ENCODE measurements at places on chromosomes 4 and X.

- DNase-seq = no peak
Observed at GRCh38 chrX:418927-419729, 32.4 kb upstream of the PPP2R3B start.

DNA sequence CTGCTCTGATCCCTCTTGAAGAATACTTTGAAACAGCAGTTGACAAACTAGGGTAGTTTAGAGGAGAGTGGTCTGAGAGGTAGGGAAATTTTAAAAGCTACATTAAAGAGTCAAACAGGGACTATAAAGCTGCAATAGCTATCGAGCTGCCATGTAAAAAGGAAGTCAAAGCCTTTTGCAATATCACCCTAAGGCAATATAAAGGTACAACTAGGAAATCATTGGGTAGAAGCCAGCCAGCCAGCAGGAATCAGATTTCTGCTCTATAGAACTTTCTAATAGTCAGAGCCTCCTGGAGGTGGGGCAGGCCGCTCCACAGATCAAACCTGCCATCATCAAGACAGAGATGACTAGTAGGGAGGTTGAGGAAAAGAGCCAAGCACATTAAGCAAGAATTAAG lies 15.2 kb upstream of the PHOX2B start:
- DNase-seq = no peak

DNA sequence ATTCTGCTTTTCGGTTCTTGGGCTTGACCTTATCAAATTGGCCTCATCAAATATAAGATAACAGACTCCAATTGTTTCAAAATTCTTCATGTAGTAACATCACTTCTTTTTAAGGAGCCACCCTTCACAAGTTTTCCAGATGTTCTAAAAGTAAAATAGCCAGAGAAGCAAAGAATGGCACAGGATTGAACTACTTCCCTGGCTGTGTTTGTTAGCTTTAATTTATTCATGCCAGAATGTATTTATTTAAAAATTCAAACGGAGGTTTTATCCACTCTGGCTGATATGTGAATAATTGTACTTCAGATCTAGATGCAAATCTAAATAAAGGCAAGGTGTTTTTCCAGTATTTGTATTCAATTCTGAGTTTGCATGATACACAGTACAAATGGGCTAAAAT lies 581.3 kb upstream of the TENM3 start:
- DNase-seq = no peak

DNA sequence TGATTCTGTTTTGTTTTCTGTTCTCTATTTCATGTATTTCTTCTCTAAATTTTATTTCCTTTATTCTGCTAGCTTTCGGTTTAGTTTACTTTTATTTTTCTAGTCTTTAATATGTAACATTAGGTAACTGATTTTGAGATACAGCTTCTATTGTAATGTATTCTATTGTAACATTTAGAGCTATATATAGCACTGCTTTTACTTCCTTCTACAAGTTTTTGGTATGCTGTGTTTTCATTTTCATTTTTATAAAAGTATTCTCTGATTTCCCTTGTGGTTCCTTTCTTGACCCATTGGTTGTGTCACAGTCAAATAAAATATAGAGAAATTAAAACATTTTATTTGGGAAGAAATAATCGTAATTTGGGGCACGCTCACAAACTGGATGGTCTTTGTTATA lies 13.9 kb upstream of the CT47A1 start:
- no peak for DNase-seq

DNA sequence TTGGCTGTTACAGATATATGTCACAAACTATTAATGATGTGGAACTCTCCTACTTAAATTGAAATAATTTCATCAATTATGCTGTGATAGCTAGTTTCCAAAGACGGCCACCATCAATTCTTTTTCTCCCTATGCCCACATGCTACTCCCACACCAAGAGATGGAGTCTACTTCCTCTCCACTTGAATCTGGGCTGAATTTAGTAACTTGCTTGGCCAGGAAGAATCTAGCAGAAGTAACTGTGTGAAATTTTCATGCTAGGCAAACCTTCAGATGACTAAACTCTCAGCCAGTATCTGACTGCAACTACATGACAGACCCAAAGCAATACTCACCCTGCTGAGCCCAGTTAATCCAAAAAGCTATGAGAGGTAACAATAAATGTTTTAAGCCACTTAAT lies 3.2 kb downstream of the SEPSECS start:
- no peak for DNase-seq

GRCh38 chrX:138889149-138889548 lies 177.6 kb upstream of the FGF13 start:
- no peak for DNase-seq

DNA sequence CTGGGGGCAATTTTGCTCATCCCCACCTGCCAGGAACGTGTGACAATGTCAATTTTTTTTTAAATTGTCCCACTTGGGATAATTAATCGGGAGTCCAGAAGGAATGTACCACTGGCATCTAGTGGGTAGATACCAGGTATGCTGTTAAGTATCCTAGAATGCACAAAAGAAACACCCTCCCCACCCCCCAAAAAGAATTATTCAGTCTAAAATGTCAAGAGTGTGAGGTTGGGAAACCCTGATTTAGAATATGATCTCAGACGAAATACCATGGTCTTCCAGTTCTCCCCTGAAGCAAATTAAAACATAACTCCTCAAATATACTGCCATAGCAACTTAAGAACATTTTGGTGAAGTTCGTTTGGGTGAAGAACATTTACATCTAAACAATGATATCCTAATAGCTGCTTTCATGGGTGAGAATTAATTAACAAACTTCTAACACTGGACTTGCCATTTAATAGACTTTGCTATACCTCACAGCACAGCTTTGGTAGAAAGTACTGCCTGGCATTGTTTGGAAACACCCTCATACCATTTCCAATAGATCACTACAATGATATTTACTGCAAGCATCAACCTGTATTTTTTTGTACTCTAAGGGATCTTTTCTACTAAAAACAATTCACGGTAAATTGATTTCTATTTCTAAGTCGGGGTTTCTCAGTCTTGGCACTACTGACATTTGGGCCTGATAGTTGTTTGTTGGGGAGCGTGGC lies 36.5 kb downstream of the SH3RF1 start:
- no peak for DNase-seq

GRCh38 chr4:112973750-112974251 lies 75.7 kb upstream of the ANK2 start:
- no peak for DNase-seq

GRCh38 chrX:119343856-119344255 lies 55.3 kb upstream of the SLC25A43 start:
- DNase-seq = no peak

- DNase-seq = no peak
Observed at GRCh38 chrX:141732031-141732430, 33.5 kb upstream of the SPANXD start.

DNA sequence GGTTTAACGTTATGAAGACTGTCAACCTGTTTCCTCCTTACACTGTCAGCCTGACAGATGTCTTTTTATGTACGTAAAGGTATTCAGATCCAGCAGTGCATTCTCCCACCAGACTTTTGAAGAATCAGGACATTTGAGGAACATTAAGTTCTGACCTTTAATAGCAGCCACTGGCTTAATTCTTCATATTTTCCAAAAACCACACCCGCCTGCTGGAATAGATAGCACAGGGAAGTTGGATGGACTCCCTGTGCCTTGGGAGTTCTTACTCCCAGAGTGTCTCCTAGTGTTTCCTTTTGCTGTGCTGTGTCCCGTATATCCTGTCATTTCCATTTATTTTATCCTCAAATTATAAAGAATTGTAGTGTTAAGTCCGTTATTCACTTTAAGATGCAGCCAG lies 94.5 kb downstream of the AFF1 start:
- DNase-seq = no peak

GRCh38 chr4:3819210-3819919 lies 53.2 kb downstream of the ADRA2C start:
- DNase-seq = no peak

Data from T-helper 17 cell (primary cell).